Liver (tissue), 10 donors: ENCODE measurements at places on chromosomes 4 and X.
A peak's percentile ranks its signal among the peaks of the same experiment; 100 is the strongest.

GRCh38 chr4:114811564-114812301 lies 213.1 kb downstream of the UGT8 start:
- DNase-seq, result no peak

DNA sequence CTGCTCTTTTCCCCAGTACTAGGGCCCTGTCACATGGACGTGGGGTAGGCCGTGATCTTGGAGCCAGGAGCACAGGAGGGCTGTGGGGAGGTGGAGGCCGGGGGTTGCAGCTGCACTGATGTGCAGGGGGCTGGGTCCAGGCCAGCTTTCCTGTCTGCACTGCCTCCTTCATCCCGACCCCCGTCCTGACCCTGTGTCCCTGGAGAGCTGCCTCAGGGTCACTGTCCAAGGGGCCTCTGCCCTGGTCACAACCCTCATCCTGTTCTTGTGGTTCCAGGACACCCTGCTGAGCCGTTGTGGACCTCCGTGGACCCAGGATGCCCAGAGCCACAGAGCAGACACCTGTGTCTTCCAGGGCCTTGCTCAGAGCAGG lies 91.7 kb upstream of the ADRA2C start:
- no peak for DNase-seq

DNA sequence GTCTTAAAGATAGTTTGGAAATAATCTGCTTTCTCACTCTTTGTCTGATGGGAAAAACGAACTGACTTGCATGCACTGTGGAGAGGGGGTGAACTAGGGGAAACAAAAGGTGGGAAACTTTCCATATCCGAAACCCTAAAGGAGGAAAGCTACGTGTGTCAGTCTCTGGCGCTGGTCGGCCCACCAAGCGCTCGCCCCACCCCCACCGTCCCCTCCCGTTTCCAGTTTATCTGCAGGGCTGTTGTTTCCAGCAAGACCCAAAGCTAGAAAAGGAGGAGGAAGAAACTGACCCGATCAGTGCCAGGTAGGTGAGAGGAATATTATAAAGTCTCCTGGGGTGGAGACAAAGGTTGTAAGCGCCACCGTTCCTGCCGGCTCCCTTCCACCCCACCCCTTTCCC lies 552 bp downstream of the TCEAL9 start:
- DNase-seq, result peak; percentile 44

DNA sequence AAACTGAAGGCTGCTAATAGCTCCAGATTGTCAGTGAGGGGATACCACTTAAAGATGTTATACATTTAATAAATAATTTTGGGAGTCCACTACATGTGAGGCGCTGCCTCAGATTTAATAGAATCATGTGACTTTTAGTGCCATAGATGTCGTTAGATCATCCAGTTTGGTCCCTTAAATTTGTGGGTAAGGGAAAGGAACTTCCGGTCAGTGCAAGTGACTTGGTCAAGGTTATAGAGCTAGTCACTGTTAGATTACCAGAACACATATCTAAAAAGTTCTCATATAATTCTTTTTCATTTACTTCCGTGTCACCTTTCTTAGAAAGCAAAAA lies 529 bp upstream of the UBA6 start:
- DNase-seq, result no peak

- no peak for DNase-seq
Measured at GRCh38 chrX:10564484-10564883, 55.9 kb downstream of the MID1 start.

DNA sequence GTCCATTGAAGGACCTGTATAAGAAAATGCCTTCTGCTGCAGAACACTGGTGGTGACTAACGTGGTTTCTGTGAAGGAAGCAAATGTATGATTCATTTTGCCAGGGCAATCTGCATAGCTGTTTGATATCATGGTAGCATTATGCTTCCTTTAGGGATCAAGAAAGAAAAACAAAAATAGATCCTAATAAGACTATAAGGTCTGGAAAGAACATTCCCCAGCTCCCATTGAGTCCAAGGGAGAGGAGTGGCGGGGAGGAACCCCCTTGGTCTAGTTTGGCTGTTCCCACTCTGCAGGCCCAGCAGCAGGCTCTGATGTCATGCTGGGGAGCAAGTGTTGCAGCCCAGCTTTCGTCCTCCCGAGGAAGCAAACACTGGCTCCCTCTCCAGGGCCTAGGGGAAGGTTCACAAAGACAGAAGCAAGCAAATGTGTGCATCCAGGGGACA lies 154.5 kb upstream of the GALNT7 start:
- no peak for DNase-seq

- no peak for DNase-seq
Measured at GRCh38 chr4:52915730-52916300, 53.7 kb downstream of the RASL11B start.

- DNase-seq, result no peak
Measured at GRCh38 chr4:88409789-88410188, 31.1 kb downstream of the HERC6 start.

- no peak for DNase-seq
Measured at GRCh38 chr4:107757864-107758476, 37.9 kb upstream of the PAPSS1 start.

GRCh38 chr4:163556650-163557391 lies 62.3 kb downstream of the TMA16 start:
- DNase-seq, result no peak

DNA sequence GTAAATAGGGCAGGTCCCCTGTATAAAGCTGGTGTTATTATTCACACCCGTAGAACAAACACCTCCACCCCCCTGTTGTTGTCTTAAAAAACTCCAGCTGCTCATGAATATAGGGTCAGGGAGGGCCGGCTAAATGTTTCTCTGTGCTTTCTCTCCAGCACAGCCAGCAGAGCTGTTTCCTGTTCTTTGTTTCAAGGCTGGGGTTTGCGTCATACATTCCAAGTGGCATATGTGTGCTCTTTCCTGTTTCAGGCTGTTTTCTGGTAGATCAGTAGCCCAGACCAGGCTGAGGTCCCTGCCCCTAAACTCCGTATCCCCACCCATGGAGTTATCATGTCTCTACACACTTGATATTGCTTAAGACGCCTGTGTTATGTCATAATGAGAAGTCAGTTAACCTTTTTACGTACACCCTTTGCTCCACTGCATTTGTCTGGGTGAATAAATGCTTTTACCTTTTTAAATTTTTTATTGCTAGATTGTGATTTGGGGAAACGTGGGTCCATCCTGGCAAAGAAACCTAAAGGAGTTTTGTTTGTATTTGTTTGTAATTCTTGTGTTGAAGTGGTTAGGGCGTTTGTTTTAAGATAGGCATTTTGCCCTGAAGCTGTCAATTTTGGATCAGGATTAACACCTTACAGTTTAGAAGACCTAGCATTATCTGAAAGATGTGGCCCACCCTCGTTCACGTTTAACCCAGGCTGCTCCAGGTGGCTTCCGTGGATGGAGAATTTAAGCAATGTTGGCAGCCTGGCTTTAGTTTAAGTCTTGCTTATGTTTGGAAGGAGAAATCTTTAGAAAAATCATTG lies 3.3 kb downstream of the KLF3 start:
- peak; percentile 79 for DNase-seq

DNA sequence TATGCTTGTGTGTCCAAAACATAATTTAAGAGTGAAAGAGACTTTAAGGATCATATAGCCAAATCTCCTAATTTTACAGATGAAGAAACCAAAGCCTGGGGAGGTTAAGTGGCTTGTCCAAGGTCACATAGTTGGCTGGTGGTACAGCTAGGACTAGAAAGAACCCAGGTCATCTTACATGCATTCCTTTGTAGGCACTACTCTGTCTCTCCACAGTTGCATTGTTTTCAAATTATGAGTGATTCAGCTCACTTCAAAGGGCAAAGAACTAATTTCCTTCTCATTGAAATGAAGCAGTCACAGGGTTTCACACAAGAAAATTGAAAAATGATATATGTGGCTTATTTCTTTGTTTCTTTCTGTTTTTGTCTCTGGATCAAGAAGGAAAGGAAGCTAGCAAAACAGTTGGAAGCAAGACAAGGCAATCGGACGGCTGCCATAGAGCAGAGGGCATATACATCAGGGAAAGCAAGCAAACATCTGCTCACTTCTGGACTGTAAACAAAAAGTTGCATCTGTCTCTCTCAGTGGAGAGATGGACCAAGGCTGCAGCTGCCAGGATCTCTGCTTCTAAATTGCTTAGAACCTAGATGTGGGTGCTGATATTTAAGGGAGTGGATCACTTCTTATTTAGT lies 107.5 kb upstream of the AMOT start:
- no peak for DNase-seq

- no peak for DNase-seq
Measured at GRCh38 chr4:24234288-24234848, 344.5 kb upstream of the PPARGC1A start.

DNA sequence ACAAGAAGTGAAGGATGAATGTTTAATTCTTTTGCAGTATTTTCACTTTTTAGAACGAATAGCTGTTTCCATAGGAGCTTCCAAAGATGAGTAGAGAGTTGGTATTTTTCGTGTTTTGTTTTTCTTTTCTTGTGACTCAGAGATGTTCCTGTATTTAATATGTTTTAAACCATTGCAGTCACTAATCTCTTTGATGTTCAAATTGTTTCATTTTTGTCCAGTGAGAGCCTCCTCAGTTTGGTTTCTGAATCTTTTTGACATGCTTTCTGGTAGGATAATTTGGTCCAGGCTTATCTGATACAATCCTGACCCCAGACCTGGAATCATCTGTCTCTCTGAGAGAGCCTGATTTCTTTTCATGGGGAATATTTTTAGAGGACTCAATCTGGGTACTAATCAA lies 41.6 kb downstream of the BEX3 start:
- no peak for DNase-seq

GRCh38 chrX:74232859-74233258 lies 71.1 kb upstream of the ZCCHC13 start:
- no peak for DNase-seq

DNA sequence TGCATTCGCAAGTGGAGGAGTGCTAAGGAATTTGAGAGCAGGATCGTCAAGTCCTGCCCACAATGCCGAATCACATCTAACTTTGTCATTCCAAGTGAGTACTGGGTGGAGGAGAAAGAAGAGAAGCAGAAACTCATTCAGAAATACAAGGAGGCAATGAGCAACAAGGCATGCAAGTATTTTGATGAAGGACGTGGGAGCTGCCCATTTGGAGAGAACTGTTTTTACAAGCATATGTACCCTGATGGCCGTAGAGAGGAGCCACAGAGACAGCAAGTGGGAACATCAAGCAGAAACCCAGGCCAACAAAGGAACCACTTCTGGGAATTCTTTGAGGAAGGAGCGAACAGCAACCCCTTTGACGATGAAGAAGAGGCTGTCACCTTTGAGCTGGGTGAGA lies 100.2 kb upstream of the MED14 start:
- DNase-seq, result no peak

- no peak for DNase-seq
Measured at GRCh38 chr4:96473246-96473645, 633.4 kb downstream of the PDHA2 start.

DNA sequence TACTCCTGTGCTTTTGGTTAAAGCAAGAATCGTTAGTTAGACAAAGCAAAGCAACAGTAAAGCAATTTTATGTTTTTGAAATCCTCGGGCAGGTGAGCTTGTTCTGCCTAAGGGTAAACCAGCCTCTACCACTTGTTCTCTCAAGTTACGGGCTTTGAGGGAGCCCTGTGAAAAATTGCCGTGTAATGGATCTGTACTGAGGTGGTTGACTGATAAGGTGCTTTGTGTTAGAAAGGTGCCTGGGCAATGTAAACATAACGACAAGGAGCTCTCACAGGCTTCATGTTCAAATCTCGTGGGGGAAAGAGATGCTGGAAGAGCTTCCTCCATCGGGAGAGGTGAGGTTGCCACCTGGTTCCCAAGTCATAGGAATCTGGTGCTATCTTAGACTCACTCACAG lies 111.8 kb downstream of the TRAPPC11 start:
- no peak for DNase-seq

GRCh38 chr4:168421671-168422070 lies 58.6 kb downstream of the DDX60L start:
- DNase-seq, result no peak

DNA sequence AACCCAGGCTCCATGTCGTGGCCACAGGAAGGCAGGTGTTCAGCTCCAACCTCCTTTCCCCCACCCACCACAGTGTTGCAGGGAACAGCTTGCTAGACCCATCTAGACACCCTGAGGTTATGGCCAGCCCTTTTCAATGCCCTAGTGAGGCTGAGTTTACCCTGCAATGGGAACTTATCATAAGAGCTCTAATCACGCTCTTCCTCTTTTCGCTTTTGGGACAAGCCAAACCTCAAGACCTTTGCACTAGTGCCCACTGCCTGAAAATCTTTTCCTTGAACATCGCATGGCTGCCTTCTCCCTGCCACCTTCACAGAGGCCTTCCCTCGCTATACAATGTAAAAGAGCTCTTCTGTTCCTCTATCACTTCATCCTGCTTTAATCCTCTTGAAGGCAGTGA lies 2.4 kb upstream of the FGFBP2 start:
- DNase-seq, result no peak
